GM12892 (cell line): ENCODE measurements at places on chromosomes 5 and 9.

GRCh38 chr5:129899454-129899853 lies 4.8 kb upstream of the CHSY3 start:
- DNase-seq = no peak

- DNase-seq = no peak
Observed at GRCh38 chr9:113599646-113600022, 136.1 kb downstream of the RGS3 start.

DNA sequence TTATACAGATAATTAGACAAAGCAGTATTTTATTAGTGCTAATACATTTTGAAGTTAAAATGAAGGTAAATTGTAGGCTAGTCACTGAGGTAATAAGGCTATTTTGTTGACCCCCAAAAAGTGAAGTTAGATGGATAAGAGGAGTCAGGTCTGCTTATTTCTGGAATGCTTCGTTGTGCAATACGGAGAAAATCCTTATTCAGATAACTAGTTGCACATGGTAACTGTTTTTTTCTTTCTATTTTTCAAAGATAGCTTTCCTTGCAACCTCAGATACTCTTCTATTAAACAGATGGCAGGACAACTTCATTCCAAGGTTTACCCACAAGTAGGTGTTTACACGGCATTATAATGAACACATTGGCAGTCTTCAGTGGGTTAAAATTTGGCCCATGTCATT lies 101.1 kb downstream of the TMEM174 start:
- no peak for DNase-seq

DNA sequence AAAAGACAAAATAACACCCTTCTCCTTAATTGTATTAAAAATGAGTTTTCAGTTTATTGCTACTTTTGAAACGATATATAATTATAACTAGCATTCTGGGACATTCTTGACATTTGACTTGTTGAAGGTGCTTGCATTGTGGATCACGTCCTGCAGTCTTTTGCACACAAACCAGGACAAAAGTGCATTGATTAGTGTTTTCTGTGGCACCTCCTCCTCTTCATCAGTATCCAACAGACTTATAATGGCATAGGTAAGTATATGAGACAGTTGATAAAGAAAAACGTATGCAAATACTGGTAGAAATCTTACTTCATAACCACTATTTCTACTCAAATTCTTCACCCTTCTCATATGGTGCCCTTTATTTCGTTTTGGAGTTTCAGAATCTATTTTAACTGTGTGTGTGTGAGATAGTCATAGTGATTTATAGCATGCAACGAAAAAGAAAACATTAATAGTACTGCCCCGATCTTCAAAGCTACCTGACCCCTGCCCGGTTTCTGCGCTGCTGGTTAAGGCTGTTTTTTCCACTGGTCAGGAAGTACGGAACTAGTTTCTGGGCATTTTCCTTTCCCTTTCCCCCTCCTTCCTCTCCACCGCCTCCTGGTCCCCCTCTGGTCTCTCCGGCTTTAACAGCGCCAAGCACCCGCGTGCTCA lies 639 bp upstream of the RASA1 start:
- DNase-seq = no peak

DNA sequence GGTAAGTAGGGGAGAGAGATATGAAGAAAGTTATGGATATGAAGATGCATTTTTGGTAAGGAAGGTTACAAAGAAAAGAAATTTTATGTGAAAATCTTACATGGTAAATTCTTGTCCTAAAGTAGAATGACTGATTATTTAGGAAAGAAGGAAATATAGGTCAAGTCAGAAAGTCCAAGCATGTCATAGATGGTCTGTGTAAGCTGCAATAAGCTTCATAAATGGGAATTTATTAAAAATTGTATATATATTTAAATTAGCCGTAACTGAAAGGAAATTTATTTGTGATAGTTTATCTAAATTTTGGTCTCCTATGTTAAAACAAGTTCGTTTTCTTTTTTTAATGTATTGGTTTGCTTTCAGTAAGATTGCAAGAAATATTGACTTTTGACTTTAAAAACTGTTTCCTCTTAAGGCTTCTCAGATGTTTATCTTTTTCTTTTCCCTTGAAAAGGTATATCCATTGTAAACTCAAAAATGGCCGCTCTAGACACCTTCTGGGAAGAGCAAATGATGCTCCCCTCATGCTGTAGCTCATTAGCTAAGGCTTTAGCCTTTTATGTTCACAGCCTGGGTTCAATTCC lies 46.8 kb upstream of the HAPLN1 start:
- DNase-seq = no peak

- no peak for DNase-seq
Observed at GRCh38 chr9:125655691-125656410, 51.2 kb downstream of the MAPKAP1 start.

DNA sequence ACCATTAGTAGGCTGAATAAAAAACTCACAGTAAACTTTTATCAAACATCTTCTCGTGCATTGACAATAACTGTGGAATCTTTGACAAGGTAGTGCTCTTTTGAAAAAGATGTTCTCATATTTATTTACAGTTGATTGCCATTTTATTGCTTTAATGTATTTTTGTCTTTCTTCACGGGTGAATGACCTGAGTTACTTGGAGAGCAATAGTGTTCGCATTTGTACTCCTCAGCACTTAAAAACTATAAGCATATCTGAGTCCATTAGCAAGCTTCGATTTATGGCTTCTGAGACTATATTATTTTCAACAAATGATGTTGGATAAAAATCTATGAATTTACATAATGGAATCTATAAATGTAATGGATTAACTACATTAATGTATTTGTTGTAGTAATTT lies 1012.3 kb downstream of the CDH9 start:
- DNase-seq = no peak

- peak; percentile 99 for DNase-seq
Observed at GRCh38 chr9:128702445-128702948, at the start of gene PKN3. Gene PKN3 (plus strand): TSS chr9:128702503. CDS start chr9:128702916, 413 bp downstream.

GRCh38 chr5:140574165-140574564 lies 9.5 kb downstream of the SLC35A4 start:
- DNase-seq = no peak

DNA sequence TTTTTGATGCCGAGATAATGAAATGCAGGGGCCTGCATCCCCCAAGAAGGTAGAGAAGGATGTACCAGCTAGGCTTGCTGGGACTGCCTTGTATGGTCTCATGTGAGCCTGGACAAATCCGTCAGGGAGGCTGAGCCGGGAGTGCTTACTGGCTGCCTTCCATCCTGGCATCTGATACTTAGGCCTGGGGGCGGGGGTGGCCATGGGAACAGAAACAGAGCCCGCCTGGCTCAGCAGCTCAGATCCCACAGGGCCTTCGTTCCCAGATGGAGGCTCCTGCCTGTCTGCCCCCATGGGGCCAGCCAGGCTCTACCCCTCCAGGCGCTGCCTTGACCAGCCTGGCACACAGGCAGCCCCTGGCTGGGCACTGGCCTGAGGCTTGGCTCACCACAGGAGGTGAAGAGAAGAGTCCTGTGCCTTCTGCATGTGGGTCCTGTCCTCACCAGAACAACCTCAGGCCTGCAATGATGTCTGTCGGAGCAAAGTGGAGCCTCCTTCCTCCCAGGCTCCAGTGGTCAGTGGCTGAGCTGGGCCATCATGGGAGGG lies 10.5 kb upstream of the SPATA31E1 start:
- no peak for DNase-seq

DNA sequence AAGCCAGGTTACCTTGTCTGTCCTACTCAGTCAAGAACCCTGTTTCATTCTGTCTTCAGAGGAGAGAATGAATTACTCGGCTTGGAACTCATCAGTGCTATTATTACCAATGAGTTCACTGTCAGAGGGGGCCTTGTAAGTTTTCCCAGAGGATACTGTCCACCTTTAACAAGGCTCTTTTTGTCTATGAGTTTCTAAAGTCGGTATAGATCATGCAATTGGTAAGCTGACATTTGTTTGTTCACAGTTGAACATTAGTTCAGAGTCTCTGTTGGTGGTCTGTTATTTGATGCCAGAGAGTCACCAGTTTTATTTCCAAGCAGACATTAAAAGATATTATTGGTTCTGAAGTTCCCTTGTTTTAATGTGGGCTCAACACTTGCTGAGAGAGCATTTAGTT lies 58.1 kb upstream of the DHFR start:
- DNase-seq = no peak

GRCh38 chr9:121725008-121725775 lies 73.8 kb downstream of the DAB2IP start:
- DNase-seq = no peak

DNA sequence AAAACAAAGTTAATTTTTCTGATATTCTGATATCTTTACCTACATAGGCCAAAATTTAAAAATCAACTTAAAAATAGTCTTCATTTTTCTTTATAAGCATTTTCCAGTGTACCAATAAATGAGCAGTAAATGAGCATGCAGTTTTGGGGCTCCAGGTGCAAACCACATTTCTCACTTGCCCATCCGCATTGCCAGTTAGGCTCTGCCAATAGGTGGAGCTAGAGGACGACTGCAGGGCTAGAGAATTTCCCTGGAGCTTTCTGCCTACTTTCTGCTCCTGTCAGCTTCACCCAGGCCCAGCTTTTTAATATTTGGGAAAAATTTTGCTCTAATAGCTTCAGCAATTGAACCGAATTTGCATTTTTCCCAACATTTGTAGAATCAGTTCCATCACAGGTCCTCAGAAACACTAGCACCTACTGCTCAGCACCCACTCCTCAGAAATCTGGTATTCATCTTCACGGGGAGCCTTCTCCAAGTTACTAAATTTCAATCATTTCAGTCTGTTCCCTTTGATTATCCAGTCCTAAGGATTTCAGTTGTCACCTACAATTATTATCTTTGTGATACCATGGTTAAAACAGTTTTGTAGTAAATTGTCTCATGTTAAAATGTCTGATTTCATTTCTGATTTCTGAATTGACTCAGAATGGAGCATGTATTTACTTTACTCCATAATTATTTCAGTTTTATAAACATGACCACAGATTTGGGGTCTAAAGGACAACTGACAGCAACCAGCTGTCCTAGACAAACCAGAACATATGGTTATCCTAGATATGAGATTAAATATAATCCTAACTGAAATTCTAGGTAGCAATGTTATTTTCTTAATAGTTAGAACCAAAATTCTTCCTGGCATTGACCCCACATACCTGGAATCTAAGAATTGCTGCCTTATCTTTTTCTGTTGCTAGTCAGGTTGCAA lies 104.6 kb upstream of the FAM174A start:
- no peak for DNase-seq

GRCh38 chr9:129124506-129125069 lies 13.4 kb downstream of the PTPA start:
- DNase-seq = no peak

DNA sequence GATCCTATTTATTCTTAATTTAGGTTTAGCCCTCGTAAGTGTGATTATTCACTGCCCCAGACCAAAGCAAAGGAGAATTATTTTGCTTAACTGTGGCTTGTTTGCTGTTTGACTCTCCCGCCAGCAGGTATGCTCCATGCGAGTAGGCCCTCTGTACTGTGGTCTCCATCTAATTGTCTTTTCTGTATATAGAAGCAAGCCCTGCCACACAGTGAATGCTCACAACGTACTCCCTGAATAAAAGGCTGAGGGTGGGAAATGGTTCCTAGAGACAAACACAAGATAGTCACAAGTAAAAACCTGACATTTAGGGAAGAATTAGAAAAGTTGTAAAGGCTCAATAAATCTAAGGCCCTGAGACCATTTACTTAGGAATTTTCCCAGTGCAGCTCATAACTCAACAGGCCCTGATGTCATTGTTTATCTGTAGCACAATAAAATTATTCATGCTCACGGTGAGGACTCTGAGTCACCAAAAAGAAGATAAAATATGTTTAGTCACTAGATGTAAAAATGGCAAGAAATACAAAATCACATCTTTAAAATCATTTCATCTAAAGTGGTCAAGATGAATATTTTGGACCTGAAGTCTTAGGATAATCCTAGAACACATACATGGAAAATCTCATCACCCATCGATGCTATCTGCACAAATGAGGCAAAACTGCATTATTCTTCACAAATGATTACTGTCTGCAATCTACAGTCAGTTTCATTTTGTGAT lies 473.2 kb downstream of the ENC1 start:
- no peak for DNase-seq

DNA sequence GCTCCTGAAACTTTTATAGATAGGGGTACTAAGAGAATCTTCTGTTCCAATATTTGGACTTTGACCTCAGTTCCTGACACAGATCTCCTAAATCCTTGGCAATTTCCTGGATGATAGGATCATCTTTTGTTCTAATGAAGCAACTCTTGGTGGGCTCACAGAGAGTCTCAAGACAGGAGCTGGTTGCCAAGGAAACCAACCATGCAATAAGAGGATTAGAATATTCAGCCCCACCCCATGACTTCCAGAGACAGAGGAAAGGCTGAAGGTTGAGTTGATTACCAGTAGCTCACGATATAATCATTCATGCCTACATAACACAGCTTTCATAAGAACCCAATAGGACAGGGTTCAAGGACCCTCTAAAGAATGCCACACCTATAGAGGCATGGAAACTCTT lies 2050.2 kb upstream of the CDH6 start:
- DNase-seq = no peak

DNA sequence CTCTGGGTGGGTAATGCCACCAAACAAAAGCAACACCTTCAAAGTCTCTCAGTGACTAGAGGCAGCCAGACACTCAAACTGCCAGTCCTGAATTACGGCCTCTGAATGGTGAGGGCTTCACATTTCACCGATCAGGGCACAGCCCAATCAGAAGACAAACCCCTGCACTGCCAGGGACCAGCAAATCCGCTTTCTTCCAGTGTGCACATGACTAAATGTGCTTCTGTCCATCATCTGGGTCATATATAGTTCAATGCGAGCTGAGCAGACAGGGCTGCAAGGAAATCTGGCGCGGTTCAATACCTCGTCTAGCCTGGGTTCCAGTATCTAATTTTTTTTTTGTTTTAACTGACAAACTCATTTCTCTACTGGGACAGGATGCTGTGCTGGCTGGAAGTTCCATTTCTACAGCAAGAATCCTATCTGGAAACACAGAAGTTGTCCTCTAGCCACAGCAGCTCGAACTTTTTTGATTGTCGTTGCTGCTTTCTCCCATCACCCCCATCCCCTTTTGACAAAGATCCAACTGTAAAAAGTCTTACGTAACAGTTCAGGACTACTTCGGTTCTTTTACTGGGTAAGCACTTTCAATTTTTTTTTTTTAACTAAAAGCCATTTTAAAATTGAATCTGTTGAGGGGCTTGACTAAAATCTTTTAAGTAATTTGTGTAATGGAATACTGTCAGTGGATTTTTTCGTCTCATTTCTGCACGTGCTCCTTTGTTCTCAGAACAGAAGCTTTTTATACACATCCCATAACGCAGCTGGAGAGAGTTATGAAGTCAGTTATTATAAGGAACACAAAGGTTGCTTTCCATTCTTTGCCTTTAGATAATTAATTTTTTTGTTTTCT lies 112.7 kb downstream of the NR6A1 start:
- DNase-seq = peak; percentile 26

DNA sequence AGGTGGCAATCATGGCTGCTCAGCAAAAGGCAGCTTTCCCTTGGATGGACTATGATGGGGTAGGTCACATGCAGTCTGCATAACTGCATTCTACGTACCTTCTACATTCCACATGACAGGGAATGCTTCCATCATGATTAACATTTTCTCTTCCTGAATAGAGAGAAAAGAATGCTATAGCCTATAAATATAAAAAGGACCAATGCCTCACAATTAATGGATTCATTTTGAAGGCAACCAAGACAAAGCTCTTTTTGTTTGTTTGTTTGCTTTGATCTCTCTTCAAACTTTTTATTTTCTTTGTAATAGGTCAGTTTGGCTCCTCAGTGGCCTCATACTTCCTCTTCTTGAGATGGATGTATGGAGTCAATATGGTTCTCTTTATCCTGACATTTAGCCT lies 201.3 kb downstream of the ALDH1A1 start:
- no peak for DNase-seq
